ENCODE measurements at places on chromosomes 4 and X.

GRCh38 chrX:134803551-134804183 lies 145.4 kb upstream of the PLAC1 start:
- DNase-seq = no peak

DNA sequence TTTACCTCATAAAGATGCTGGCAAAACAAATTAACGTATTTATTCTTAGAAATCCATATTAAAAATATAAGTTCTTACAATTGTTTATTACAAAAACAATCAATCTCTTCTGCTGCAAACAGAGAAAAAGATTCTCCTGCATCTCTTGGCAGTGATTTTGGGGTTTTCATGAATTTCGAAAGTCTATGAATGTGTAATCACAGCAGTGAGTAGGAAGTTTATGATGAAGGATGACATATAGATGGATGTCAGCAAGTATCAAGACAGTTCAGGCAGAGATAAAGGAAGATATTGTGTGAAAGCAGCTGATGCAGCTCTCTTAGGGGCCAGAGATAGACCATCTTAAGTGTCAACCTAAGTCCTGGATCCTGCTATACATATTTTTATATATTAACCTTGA lies 196.9 kb upstream of the BANK1 start:
- DNase-seq = no peak

DNA sequence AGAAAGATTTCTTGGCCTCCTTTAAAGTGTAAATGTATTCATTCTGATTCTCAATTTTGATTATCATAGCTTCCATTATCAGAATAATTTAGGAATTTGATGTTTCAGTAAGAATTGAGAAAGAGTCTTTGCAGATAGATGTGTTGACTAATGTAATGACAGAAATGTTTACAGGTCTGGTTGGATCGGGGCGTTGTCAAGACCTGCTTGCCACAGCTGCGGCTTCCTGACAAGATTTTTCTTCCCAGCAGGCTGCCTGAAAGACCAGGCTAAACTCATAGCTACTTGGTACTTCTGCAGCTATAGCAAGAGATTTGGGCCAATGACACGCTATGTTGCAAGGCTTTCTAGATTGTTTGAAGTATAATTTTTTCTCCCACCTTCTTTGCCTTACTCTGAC lies 91.5 kb upstream of the ANKRD50 start:
- no peak for DNase-seq

GRCh38 chrX:1031521-1032430 lies 180.7 kb downstream of the CRLF2 start:
- no peak for DNase-seq

- no peak for DNase-seq
Measured at GRCh38 chr4:139042981-139043460, 27.4 kb downstream of the NOCT start.

GRCh38 chr4:158835226-158836001 lies 66.6 kb downstream of the FNIP2 start:
- no peak for DNase-seq

DNA sequence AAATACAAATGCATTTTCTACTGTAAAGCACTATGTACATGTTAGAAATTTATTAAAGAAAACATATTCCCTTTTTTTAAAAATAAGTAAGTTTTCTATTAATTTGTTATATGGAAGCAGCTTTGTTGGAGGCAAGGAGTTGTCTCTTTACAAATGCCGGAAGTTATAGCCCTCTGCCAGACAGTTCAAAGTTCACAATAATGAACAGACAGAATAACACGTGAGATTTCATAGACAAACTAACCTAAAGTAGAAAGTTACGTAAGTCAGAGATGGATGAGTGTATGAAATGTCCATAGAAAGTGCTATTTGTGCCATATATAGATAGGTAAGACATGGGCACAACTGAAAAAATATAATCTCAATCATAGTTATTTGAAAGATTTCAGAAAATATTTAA lies 43.9 kb upstream of the NEIL3 start:
- no peak for DNase-seq

DNA sequence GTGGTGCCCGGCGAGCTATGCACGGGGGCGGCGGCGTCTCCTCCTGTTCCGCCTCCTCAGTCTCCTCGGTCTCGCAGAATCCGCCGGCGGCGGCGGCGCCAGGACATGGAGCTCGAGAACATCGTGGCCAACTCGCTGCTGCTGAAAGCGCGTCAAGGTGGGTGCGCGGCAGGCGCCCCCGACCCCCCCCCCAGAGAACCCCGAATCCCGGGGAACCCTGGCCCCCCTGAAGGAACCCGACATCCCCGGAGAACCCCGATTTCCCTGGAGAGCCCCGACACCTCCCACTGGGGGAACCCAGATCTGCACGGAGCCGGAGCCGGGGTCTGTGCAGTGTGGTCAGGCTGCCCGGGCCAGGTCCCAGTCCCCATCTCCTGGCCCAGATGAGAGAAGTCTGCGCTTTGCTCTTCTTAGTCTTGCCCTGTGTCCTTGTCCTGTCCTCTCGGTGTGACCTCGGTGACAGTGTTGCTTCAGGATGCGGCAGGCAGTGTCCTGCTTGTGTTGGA lies 648 bp downstream of the GRK4 start:
- peak; percentile 62 for DNase-seq

DNA sequence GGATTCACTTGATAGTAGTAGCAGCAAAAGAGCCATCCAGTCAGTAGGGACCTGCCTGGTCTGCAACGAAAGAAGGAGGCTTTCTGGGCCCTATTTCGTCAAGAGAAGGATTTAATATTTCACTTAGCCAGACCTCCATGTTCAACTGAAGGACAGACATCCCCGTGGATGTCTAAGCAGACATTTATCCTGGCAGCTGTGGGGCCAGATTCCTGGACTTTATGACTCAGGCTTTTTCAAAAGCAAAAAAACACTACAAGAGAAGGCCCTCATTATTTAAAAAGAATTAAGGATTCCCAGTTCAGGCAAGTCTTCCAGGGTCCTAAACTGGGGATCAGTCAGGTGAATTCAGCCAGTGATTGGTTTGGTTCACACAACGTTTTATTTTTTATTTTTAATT lies 88.5 kb upstream of the TSPAN5 start:
- DNase-seq = no peak

DNA sequence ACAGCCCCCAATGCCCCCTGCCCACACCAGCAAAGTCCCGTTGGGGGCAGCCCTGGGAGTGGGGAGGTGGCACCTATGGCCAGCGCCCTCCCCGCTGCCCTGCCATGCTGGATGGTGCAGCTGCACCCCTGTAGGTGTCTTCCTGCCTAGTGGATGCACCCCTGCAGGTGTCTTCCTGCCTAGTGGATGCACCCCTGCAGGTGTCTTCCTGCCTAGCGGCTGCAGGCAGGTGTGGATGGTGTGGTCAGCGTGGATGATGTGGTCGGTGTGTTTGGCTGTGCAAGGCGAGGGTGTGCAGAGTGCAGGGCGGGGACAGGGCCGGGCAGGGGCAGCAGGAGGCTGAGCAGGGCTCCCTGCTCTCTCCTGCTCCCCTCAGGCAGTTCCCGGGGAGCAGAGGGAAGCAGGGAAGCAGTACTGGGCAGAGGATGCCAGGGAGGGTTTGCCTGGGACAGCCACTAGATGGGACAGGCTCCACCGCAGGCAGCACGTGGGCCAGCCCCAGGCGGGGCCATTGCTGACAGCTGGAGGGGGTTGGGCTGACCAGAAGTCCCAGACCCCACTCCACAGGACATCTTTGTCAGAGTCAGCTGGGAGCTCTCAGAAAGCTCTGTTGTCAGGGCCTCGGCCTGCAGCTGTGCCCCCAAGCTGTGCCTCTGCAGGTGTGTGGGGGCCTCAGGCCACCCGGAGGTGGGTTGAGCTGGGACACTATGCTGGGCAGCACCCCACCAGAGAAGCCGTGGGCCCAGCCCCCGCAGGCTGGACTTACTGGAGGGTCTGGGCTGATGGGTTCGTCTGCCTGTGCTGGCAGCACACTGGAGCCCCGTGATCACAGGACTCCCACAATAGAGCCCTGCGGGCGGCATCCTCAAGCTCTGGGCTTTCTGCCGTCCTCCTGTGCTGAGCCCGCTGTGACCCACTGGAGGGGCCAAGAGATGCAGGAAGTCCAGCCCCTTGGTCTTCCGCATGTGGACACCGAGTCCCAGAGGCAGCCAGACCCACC lies 23.7 kb downstream of the DOK7 start:
- DNase-seq = no peak

- DNase-seq = no peak
Measured at GRCh38 chr4:7581477-7581876, 146.7 kb upstream of the PSAPL1 start.

GRCh38 chr4:125316791-125317524 lies 2.2 kb downstream of the FAT4 start:
- peak; percentile 69 for DNase-seq

DNA sequence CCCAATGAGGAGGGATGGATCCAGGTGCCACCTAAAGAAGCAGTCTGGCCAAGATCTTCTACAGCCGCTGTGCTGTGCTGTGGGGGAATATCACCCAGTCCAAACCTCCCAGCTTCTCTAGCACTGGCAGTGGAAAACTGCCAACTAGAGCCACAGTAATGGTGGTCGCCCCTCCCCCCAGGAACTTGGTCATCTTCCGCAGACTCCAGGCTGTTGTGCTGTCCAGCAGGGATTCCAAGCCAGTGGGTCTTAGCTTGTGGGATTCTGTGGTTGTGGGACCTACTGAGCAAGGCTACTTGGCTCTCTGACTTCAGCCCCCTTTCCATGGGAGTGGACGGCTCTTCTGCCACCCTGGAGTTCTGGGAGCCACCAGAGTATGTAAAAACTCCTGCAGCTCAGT lies 18.2 kb downstream of the GPRASP1 start:
- DNase-seq = no peak

DNA sequence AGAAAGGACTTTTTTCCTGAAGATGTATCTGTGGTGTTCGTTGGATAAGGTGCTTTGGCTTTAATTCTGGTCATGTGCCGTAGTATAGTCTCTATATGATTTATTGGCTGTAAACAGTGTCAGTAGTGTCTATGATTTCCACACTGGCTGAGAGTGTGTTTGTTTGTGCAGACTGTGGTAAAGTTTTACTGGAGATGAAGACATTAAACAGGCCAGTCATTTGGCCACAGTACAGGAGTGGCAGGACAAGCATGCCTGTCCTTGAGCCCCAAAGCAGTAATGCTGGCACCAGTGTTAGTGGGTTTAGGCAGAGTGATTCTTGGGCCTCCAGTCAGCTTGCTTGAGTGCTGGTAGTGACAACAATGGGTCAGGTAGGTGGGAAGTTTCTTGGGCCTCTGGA lies 1023.9 kb upstream of the GRID2 start:
- no peak for DNase-seq

DNA sequence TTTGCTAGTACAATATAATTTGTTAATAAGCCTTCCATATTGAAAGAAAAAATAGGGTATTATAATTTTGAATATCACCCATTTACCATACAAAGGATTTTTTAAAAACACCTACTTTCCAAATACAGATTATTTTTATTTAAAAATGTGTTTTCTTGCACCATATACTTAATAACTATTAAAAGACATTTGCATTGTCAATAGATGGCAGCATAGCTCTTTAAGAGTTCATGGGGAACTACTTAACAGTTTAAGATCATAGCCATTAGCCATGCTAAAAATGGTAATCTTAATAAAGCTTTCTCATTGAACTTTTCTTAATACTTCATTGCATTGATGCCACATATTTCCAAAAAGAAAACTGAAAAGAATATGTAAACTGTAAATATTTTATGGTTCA lies 1995.9 kb downstream of the C4orf33 start:
- DNase-seq = peak; percentile 5

- DNase-seq = no peak
Measured at GRCh38 chr4:6924361-6924779, 14.7 kb downstream of the TBC1D14 start.

DNA sequence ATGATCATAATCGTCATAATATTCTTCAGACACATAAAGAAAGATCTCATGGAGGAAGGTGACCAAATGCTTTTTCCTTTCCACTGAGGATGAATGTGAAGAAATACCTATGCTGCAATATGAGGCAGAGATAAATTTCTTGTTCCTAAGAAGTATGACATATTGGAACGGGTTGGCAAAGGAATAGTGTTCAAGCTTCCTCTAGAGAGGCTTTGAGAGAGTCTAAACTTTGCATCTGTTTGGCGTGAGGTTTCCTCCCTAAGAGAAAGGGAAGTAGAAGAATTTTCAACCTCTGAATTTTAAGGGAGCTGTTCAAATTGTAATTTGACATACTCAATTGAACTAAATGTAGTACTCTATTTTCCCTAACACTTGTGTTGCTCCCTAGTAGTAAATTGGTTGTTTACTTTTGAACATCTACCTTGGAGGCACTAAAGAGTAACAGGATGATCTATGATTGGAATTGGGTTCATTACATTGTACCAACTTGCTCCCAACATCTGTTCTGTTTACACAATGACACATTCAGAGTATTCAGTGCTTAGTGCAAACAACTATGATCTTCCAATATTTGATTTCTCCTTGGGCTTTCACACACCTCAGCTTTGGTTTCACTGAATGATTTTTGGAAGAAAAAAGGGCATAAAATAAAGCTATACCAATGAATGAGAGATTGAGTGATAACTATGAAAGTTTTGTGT lies 122.0 kb downstream of the CORIN start:
- DNase-seq = no peak
